Activated CD8-positive, alpha-beta memory T cell treated with anti-CD3 and anti-CD28 coated beads for 1 hour (primary cell): ENCODE measurements at places on chromosomes 4 and X.

GRCh38 chrX:43693602-43694406 is 37.7 kb downstream of the MAOA start:
- no peak for DNase-seq

GRCh38 chrX:56785442-56785841 is 56.4 kb downstream of the NBDY start:
- DNase-seq, result no peak

DNA sequence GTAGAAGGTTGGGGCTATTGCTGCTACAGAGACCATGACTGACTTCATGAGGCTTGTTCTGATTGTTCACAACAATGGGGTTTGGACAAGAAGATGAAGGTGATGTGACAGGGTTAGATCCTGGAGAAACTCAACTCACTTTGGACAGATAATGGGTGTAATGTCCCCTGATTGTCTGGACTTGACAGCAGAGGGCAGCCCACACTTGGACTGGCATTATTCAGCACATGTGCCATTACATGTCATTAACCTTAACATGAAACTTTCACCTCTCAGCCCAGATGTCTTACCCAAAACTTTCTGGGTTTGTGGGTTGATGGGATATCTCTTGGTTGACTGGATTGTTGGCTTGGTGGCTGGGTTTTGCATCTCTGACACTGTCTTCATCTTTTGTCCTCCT is 101.5 kb downstream of the MXRA5 start:
- DNase-seq, result no peak

DNA sequence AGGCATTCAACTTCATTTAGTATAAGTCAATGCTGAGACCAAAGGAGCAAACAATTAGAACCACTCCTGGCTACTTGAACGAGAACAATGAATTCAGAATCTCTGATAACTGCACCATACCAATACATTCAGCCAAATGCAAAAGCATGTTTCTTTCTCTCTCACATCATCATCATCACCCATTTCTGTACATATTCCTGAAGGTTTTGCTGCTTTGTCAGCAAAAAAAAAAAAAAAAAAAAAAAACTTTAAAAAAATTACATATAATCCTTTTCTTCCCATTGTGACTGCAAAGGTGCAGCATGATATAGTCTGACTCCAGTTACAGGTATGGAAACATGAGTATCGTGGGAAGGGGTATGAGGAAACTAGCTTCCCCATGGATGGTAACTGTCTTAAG is 35.6 kb downstream of the FBXW7 start:
- DNase-seq, result no peak

DNA sequence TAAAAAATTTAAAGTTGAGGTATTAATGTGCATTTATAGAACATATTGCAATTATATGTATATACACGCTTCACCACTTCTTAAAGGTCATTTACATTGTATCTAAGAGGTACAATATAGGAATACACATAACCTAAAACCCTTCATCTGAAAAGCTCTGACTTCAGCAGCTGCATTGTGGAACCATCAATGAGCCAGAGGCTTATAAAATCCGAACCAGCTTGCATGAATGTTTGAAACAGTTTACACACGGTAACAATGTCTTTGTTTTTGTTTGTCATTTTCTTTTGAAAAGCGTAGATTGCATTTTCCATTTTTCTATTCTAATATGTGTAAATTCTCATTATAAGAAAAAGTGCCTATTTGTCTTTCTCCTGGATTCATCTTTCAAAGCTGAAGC is 221.6 kb downstream of the DCLK2 start:
- no peak for DNase-seq

- no peak for DNase-seq
These were observed 36.0 kb upstream of the ARSJ start for GRCh38 chr4:114015444-114015899.

GRCh38 chr4:93187892-93188291 is 640.7 kb upstream of the ATOH1 start:
- DNase-seq, result no peak

GRCh38 chr4:5472160-5472591 is 236.2 kb downstream of the EVC2 start:
- DNase-seq, result no peak

DNA sequence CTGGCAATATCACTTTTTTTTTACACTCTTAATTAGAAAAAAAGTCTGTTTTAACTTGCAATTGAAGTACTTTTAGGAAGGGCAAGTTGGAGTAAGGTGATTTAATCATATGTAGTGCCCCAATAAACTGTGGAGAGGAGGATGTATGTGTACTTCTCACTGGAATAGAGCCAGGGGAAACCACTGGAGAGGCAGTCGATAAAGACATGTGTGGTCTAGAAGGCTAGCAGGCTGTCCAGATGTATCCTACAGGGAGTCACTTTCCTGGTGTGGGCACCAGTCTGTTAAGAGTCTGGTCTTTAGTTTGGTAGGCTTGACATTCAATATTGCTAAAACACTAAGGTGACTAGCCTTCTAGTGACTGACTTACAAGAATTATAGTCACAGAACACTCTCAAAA is 9.6 kb upstream of the SGMS2 start:
- no peak for DNase-seq

- no peak for DNase-seq
These were observed 15.7 kb downstream of the OFD1 start for GRCh38 chrX:13750204-13750603.

DNA sequence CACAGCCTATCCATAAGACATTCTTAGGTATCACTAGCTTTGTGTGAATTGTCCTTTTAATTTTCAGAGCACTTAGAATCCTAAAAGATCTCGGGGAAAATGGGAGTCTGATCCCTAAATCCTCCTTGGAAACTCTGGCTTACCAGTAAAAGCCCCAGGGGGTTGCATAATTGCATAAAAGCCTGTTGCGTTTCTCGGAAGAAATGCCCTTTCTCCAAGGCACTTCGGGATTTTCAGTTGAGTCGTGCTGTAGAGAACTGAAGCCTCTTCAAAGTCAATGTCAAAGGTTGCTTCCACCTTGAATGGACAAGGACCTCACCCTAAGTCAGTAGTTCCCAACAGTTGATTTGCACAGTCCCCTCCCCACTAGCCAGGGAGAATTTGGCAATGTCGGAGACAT is 20.8 kb downstream of the FAM184B start:
- no peak for DNase-seq

- peak; percentile 6 for DNase-seq
These were observed 833.9 kb upstream of the PRKX start for GRCh38 chrX:4547213-4547836.

- no peak for DNase-seq
These were observed 10.0 kb downstream of the HTRA3 start for GRCh38 chr4:8279321-8280157.

- DNase-seq, result no peak
These were observed 152.0 kb downstream of the GASK1B start for GRCh38 chr4:158020734-158021346.

DNA sequence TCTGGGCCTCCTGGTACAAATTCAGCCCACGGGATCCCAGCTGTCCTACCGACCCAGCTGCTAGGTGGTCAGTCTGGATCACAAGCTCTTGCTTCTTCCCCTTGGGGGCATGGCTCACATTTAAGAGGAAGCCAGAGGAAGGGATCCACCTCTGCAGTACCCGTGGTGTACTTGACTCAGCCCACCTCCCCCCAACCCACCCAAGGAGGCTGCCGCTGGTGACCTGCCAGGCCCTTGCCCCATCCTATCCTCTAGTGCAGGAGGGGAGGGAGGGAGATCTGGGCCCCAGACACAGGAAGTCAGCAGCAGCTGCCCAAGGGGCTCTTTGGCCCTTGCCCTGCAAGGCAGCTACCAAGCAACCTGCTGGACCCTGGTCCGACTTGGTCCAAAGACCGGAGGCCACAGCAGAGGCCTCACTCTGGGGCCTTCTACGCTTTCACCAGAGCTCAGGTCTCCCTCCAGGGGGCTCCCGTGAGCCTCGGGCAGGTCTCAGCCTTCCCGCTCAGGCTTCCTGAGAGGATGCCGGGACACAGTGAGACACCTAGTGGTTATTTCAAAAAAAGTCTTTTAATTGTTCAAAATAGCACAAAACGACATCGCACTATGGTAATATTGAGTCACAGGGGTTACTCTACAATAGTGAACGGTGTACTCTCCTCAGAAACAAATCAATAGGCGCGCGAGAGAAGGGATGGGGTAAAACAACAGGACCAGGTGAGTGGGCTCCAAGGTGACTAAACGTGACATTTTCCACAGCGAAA is 2.7 kb upstream of the RENBP start:
- DNase-seq, result peak; percentile 55

GRCh38 chr4:2436301-2436700 is 17.5 kb downstream of the CFAP99 start:
- DNase-seq, result no peak

DNA sequence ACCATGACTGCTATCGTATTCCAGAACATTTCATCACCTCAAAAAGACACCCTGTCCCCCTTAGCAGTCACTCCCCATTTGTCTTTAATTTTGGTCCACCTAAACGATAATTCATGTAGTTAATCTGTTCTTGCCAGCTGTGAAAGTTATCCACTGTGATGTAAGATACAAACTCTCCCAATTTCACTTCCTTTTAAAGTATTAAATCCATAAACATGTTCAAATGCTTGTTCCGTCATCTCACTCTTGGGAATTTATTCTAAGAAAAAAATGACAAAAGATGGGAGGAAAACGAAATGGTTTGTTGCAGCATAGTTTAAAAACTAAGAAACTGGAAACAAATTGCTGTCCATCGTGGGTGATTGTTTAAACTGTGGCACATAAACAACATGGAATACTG is 53.7 kb upstream of the IRF2 start:
- DNase-seq, result no peak

GRCh38 chr4:80225595-80225994 is 28.3 kb downstream of the PRDM8 start:
- DNase-seq, result no peak

- DNase-seq, result no peak
These were observed 56.4 kb upstream of the SPOCK3 start for GRCh38 chr4:167290678-167291077.

DNA sequence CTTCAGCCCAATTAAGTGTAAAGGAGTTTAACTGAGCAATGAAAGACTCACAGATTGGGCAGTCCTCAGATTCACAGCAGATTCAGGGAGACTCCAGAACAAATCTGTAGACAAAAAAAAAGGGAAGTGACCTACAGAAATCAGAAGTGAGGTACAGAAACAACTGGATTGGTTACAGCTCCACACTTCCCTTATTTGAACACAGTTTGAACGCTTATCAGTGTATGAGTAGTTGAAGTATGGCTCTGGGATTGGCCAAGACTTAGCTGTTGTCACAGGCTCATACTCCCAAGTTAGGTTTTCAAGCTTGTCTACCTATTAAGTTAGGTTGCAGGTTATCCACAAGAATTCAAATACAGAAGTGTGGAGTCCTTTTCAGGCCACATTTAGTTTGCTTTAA is 112.4 kb upstream of the ELOVL6 start:
- DNase-seq, result no peak

- DNase-seq, result no peak
These were observed 8.8 kb downstream of the CHST7 start for GRCh38 chrX:46582325-46582724.

DNA sequence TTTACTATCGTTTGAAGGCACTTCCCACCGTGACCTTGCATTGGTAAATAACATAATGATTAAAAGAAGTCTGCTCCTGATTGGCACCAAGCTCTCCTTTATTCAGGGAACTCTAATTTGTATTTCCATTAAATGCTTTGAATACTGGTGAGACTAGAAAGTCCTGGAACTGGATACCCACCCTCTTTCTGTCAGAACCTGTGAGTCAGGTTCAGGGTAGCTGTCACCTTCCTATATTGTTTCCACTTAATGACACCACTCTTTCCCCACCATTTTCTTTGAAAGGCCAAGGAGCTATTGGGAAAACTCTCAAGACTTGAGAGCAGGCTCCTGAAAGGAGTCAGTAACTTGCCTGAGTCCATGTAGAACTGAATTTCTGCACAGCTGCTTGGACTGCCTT is 55.9 kb upstream of the RASSF6 start:
- DNase-seq, result no peak

DNA sequence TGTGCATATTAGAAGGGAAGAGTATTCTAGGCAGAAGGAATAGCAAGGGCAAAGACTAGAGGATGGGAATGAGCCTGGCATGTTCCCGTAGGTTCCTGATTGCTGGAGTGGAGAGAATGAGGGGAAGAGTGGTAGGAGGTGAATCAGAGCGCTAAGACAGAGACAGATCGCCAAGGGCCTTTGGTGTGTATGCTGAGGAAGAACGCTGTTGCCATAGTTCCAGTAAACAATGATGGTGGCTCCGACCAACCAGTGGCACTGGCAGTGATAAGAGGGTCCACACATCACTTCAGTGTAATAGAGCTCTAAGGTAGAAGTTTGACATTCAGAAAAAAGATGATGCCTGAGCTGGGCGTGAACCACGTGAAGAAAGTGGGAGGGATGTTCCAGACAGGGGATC is 966 bp downstream of the TBC1D25 start:
- DNase-seq, result no peak

DNA sequence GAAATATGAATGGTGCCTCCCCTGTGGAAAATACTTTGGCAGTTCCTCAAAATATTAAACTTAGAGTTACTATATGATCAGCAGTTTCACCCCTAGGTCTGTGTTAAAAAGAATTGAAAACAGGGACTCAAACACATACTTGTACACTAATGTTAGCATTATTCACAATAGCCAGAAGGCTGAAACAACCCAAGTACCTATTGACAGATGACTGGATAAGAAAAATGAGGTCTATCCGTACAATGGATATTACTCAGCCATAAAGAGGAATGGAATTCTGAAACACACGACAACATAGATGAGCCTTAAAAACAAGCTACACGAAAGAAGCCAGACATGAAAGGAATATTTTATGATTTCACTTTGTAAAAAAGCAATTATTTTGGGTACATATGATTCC is 54.9 kb downstream of the PGRMC2 start:
- no peak for DNase-seq

DNA sequence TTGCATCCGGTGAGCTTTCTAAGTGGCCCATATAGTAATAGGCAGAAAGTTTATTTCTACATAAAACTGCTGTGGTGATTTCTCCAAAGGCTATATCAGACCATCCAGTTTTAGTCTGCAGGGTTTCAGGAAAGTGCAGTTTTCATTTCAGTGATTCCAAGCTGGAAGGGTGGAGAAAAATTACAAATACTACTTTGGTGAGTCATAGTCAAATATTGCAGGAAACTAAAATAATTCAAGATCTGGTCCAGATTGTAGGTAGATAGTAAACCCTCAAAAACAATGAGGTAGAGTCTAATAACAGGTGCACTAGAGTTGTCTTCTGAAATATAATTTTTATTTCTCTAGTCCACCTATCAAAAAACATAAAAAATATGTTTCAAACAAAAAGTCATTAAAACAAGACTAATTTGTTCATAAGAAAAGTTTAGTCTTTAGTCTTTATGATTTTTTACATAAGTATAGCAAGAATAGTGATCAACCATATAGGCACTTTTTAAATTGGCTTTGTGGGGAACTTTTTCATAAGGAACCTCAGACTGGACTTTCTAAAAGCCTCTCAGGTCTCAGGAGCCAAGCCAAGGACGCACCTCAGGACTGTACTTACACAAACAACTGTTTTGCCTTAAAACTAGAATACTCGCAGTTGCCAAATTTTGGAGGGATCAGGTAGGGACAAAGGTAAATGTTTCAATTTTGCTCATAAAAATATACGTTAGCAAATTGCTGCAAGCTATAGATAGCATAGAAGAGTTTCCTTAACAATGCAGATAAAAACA is 101.8 kb upstream of the TLR3 start:
- no peak for DNase-seq
